GDM1 (cell line): ENCODE measurements at places on chromosomes 11 and 22.

DNA sequence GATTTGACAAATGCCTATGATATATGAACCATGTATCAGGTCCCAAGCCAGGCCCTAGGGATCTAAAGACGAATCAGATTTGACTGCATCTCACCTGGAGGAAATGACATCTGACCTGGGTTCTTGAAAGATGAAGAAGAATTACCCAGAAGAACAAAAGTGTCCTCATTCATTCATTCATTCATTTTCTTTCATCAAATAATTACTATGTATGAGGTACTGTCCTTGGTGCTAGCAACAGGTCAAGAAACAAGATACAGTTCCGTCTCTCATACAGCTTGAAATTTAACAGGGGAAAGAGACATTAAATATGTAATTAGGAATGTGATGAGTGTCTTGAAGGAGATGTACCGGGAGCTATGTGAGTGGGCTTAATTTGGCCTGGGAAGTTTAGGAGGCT is 1.8 kb upstream of the APBB1 start:
- DNase-seq = no peak

DNA sequence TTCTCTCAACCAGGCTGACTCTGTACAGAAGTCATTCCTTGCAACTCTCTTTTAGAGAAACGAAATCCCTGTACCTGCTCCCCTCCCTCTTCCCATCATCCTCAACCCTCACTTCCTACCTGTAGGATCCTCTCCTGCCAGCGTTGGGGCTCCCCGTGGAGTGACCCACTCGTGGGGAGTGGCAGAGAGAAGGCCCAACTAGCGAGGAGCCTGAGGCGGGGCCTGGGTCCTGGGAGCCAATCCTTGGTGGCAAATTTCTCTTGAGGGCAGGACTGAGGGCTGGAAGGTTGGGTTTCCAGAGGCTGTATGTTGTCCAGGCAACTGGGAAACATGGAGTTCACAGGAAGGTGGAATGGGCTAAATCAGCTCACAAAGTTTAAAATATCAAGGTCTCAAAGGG is 10.4 kb downstream of the NHERF4 start:
- no peak for DNase-seq

DNA sequence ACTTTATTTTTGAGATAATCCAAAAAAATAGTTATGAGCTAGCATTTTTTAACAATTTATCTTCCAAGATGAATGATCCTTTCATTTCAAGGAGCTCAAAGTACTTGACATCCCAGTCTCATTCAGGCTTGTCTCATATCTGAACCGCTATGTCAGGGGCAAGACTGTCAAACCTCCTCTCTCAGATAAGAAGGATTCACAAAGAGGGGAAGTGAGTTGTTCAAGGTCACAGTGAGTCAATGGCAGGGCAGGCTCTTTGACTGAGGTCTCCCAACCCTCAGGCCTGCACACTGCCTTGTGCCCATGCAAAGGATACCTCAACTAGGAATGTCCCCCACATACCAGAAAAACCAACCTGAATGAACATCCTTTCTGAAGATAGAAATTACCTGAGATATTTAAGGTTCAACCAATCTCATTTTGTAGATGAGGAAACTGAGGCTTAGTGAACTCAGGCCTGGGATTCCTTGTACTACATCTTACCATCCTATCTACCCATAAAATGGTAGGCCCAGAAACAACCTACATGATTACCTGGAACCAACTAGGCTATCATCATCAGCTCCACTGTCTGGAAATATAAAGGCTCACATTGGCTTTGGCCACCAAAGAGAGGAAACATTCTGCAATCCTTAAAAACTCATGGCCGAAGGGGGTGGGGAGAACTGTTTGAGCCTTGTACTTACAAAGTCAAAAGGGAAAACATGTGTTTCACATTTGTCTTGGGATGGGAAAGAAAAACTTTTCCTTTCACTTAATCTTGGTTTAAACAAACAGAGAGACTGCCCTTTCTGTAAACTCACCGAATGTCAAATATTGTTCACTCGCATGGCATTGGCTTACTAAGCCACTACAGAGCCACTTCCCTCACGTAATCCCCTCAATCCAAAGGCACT is 51.1 kb downstream of the LIF start:
- DNase-seq = no peak

DNA sequence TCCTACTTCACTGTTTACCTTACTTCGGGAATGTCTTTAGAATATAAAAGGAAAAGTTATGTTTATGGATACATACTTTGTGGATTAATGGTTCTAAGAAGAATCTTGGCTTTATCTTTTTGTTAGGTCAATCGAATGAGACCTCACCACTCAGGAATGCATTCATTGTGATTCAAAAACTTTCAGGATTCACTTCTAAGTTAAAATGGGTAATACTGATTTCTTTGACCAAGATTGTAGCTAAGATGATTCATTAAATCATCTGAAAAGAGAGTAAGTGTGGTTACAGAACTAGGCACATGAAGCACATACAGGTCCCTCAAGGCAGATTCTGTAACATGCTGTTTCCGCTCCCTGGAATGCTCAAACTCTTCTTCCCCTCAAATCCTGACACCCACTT is 716.4 kb downstream of the KCNA4 start:
- no peak for DNase-seq

DNA sequence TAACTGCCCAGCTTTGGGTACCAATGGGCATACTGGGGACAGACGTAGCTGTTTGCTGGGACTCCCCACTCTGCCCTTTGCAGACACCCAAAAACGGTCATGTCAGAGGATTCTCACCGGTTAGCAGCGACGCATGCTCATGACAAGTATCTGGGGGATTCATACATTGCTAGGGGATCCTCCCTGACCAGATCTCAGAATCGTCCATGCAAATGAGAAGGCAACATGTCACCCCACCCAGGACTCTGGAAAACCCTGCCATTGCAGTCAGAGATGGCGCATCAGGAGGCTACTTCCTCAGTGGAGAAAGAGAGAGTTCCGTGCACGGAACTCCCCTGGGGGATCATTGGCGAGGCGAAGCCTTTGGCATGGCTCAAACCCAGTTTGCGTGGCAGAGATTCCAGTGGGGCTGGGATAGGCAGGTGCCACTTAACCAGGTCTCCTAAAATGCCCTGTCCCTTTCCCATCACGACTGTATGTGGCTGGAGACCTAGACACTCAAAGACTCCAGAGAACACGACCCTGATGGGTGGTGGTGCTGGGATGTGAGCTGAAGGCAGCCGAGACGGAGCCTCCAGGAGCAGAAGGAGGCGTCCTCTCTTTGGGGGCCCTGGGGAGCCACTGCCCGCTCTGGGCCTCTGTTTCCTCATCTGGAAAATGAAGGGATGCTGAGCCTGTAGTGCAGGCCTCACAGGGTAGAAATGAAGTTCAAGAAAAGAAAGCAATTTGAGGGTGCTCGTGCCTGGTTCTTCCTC is 4.9 kb downstream of the RGL4 start:
- DNase-seq = no peak

GRCh38 chr22:50581950-50582492 is 628 bp downstream of the CHKB start:
- no peak for DNase-seq

DNA sequence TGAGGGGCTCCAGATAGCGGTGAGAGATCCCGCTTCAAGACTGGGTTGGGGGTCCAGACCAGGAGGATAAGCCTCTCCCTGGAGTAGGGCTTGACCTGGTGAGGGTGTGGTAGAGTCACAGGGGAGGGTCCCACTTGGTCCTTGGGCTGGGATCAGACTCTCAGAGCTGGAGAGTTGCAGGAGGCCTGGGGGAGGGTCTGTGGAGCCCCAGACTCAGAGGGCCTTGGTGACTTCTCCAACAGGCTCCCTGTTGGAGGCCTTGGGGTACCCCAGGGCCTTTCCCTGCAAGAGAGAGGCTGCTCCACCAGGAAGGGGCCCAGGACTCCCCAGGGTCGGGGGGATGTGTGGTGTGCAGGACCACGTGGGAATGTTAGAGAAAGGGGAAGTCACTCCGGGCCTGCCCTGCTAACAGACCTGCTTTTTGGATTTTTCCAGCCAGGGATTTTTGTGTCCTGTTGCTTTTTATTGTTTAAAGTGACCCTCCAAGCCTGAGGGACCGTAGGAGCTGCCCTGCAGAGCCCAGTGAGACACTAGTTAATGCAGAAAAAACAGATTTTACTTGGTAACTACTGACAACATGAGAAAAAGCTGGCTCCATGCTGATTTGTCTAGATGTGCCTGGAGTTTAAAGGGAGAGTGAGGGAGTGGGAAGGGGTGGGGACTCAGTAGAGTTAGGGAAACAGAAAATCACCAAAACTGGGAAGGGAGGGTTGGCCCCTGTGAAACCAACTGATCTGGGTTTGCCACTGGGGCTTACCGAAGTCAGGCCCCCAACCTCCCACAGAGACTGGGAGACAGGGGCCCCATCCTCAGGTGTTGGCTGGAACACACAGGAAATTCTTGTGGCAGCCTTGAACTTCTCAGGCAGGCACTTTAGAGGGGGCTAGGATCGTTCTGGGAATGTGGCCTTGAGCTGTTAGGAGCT is 801 bp upstream of the TXNRD2 start:
- peak; percentile 47 for DNase-seq

DNA sequence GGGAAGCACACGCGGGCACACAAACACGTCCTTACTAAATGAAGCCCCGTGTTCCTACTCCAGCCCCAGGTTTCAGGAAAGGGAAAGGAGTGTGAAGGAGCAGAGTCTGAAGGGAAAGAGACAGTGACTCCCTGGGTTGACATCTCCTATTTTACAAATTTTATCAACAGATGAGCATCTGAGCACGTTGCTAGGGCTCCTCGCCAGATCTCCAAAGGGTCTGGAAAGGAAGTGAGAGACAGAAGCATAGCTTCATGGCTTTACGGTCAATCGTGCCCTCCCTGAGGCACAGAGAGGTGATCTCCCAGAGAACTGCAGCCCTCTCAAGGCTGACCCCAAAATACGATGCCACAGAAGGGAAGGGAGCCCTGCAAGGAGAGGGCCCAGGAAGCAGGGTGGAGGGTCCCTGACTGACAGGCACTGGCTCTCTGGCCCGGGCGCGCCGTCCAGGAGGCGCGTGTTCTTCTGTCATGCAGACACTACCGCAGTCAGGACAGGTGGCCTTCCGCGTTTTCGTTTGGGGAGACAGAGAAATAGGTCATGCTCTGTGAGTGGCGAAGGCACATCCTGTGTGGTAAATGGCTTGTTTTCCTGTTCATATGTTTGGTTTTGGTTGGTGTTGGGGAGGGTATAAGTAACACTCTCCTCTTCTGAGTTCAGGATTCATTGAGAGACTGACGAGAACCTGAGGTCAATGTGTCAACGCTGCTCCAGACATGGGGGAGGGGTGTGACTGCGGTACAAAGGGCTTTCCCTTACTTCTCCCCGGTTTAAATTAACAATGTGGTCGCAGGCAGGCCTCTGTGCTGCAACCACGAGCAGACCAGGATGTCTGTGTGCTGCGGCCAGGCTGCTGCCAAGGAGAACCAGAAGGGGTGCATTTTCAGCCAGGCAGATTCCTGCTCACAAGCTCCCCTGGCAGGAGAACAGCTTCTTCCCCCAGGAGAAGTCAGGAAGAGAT is 813.3 kb downstream of the OPCML start:
- DNase-seq = no peak

GRCh38 chr22:29167032-29167911 is 38.4 kb upstream of the EMID1 start:
- peak; percentile 98 for DNase-seq

GRCh38 chr22:50712341-50713007 is 25.5 kb upstream of the ACR start:
- no peak for DNase-seq

DNA sequence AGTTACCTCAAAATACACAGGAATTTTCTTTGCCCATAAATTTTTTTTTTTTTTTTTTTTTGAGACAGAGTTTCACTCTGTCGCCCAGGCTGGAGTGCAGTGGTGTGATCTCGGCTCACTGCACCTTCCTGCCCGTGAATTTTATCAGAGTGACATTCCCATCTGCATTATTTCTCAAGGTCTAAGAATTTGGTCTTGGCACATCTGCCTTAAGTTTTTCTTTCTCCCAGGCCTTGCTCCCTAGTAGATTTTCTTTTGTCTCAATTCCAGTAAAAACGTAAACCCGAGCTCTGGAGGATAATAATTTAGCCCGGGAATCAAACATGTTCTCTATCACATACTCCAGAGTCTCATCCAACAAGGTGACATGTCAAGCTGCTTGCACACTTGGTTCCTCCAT is 12.4 kb downstream of the TRIM6 start:
- no peak for DNase-seq

DNA sequence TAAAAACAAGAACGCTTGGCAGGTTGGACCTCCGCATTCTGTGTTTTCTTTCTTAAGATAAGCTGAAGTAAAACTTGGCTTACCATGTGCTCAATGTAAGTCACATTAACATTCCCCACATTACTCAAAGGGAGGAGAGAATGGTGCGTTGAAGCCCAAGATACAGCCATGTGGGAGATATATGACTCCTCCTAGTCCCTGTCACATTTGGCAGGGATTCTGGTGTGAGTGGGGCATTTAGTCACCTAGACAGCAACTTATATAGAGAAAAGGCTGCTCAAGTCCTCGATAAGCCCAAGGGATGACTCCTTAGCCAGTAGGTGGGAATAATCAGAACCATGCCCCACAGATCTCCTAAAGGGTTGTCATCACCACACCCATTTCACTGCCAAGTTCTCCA is 4.6 kb downstream of the PRSS23 start:
- no peak for DNase-seq

- DNase-seq = no peak
Measured at GRCh38 chr11:6323291-6323905, 3.1 kb upstream of the CAVIN3 start.

DNA sequence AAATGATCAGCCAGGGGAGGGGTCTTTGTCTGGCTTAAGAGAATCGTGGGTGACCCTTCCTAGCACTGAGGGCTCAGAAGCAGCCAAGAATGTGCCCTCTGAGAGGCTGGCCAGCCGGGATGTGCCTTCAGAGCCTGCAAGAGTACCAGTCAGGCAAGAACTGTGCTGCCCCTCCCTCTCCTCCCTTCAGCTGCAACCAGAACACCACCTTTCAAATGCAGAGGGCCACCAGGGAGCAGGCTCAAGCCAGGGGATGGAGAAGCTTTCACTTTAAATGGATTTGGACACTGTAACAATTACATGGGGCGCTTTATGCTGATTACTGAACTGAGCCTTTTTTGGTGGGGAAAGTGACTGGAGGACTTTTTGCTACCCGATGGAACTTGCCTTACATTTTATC is 44.9 kb upstream of the TENM4 start:
- no peak for DNase-seq

GRCh38 chr11:13674799-13675509 is 6.5 kb downstream of the FAR1 start:
- no peak for DNase-seq

- DNase-seq = no peak
Measured at GRCh38 chr11:32918427-32918826, 25.8 kb downstream of the QSER1 start.

- no peak for DNase-seq
Measured at GRCh38 chr22:35743326-35743860, 25.7 kb downstream of the APOL5 start.
